ENCODE measurements at places on chromosomes 3 and 15. TPM values are rescaled to one million over a fixed set of nuclear protein-coding genes. Genes with fewer than 3 reads are reported as not detected.

Gene LCTL
- 0.09 TPM for polyA plus RNA-seq

Gene SCN5A
- 2.1 TPM for polyA plus RNA-seq

DNA sequence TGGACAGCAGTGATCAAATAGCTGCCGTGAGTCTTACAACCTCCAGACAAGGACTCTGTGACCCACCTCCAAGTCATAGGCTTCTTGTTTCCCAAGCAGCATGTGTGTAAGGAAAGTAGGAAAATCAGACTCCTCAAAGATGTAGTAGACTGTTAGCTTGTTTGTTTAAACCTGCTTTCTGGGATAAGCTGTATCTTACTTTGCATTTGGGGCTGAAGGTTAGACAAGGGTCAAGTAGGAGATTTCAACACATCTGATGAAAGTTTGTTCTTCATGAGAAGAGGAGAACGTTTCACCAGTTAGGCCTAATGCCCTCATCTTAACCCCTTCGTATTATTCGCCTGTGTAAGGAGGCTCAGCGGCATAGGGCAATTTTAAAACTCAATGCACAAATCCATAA, 756.4 kb upstream of the NR2F2 start:
- DNase-seq = no peak

DNA sequence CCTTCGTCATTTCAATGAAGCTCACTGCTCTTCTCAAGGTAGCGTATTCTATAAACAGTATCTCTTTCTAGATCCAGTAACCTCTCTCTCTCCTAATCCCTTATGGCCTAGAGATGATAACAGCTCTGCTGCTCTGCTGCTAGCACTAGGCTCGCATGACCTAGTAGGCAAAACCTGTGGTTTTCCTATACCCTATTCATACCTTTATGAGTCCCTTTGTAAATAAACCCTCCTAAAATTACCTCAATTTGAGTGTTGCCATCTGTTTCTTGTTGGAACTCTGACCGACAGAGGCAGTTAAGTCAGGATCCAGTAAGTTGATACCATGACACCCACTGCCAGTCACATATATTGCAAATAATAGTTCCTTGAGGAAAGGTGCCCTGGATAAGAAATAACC, 7.3 kb downstream of the CCDC14 start:
- DNase-seq = no peak

DNA sequence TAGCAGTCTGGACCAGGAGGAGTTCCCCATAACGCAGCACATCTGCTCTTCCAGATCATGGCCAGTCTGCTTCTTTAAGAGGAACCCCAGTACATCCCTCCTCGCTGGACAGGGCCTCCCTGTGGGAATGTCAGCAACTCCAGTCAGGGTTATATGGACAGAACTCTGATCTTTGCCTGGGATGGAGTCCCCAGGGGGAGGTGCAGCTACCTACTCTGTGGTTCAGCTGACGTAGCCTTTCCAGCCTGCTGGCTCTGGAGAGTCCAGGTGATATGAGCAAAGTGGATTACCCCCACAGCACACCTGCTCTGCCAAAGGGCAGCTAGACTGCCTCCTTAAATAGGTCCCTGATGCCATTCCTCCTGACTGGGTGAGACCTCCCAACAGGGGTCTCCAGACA, 417.1 kb upstream of the EPHA3 start:
- no peak for DNase-seq

DNA sequence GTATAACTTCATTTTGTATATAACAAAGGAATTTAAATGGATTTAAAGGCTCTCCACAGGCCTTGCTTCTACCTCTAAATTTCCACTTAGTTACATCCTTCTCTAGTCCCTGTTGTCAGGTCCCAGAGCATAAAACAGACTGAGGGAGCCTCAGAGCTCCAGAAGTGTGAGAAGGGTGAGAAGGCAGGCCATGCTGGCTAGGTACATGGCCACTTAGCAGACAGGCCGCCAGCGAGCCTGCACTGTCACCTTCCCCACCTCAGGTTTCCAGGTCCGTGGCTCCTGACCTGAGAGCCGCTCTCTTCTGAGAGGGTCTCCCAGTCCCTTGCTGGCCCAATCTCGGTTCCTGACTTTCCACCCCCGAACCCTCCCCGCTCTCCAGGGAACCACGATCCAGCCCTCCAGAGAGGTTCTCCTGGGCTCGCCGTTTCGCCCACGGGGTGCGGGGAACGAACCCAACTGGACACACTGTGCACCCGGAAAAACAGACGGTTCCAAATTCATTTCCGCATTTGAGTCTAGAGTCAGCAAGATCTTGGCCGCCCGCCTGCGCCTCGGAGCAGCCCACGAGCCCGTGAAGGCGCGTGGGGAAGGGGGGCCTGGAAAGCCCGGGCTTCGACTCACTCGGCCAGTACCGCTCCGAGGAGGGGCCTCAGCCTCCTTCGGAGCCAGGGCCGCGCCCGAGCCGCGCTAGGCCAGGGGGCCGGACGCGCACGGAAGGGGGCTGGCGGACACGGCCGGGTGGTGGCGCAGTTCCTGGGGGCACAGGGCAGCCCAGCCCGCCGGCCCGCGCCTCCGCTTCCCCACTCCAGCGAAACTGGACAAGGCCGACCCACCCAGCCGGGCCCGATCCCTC, 16.7 kb upstream of the SOX2 start:
- DNase-seq = no peak

- no peak for DNase-seq
Measured at GRCh38 chr15:60695713-60696522, 217.0 kb upstream of the ICE2 start.

- peak; percentile 28 for DNase-seq
Measured at GRCh38 chr15:52790169-52790708, at the start of gene ONECUT1. TSS of gene ONECUT1 (minus strand) at chr15:52790336. CDS start at chr15:52789884, 452 bp downstream.

GRCh38 chr3:38707730-38708129, 58.2 kb upstream of the SCN5A start:
- no peak for DNase-seq

Measured in muscle of arm (tissue), 14 donors.